Activated CD4-positive, CD25-positive, alpha-beta regulatory T cell treated with anti-CD3 and anti-CD28 coated beads, Interleukin-2, amount 50 U/mL, for 24 hours (primary cell): ENCODE measurements at places on chromosomes 4 and X.

GRCh38 chr4:3521621-3522325, 10.4 kb downstream of the LRPAP1 start:
- no peak for ATAC-seq

GRCh38 chr4:94412019-94412657, 39.6 kb upstream of the PDLIM5 start:
- no peak for ATAC-seq

- ATAC-seq: no peak
These were observed 2.3 kb downstream of the PLAC8 start for GRCh38 chr4:83112231-83112630.

DNA sequence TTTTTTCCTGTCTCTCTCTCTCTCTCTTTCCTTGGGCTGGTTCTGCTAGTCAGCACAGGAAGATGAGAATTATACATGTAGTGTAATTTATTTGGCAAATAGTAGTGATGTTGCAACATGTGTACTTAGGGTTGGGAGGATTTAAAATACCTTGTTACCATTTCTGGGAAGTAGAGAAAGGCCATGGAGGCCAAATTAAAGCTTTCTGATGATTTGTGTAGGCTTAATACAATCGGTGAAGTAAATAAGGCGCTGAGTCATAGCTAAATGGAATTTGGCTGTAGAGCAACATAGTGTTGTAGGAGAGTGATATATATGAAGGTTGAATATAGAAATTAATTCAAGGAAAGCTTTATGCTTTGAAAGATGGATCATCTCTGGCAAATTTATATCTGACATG, 295.3 kb downstream of the GRID2 start:
- no peak for ATAC-seq
